Liver (tissue), 10 donors: ENCODE measurements at places on chromosomes 13 and 19. TPM values are rescaled to one million over a fixed set of nuclear protein-coding genes. Genes with fewer than 3 reads are reported as not detected.
A peak's percentile ranks its signal among the peaks of the same experiment; 100 is the strongest.

DNA sequence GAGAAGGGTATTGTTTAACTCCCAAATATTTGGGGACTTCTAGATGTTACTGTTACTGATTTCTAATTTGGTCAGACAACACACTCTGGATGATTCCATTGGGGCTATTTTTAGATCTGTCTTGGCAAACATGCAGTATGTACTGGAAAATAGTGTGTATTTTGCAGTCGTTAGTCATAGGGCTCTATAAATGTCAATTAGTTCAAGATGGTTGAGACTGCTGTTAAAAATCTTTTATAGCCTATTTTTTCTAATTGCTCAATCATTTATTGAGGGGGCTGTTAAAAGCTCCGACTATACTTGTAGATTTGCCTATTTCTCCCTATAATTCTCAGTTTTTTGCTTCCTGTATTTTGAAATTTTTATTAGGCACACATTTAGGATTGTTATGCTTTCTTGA is 31.4 kb downstream of the PPP5C start:
- no peak overlapping the region for H3K4me3 ChIP-seq
- no peak for DNase-seq
- H3K27ac ChIP-seq = no peak overlapping the region
- peaks cover 21% of the 10 kb centered on the region for H3K36me3 ChIP-seq
- H3K27me3 ChIP-seq = no peaks in the 10 kb centered on the region

- H3K4me3 ChIP-seq = no peak overlapping the region
- DNase-seq = no peak
- no peak overlapping the region for H3K27ac ChIP-seq
- peaks cover 6% of the 10 kb centered on the region for H3K4me1 ChIP-seq
- no peaks in the 10 kb centered on the region for H3K27me3 ChIP-seq
- H3K36me3 ChIP-seq = no peaks in the 10 kb centered on the region
These were observed 77.4 kb downstream of the PDS5B start for GRCh38 chr13:32663660-32664059.

- H3K27ac ChIP-seq = no peak overlapping the region
- no peak for DNase-seq
- peaks cover 27% of the 10 kb centered on the region for H3K36me3 ChIP-seq
- H3K4me3 ChIP-seq = no peak overlapping the region
- H3K27me3 ChIP-seq = no peaks in the 10 kb centered on the region
- peaks cover 29% of the 10 kb centered on the region for H3K4me1 ChIP-seq
These were observed 3.7 kb upstream of the TMEM86B start for GRCh38 chr19:55232286-55232602.

GRCh38 chr13:88857256-88857655 is 1186.1 kb downstream of the SLITRK5 start:
- DNase-seq = no peak
- H3K27me3 ChIP-seq = no peaks in the 10 kb centered on the region
- no peak overlapping the region for H3K27ac ChIP-seq
- no peaks in the 10 kb centered on the region for H3K4me1 ChIP-seq
- no peaks in the 10 kb centered on the region for H3K36me3 ChIP-seq

DNA sequence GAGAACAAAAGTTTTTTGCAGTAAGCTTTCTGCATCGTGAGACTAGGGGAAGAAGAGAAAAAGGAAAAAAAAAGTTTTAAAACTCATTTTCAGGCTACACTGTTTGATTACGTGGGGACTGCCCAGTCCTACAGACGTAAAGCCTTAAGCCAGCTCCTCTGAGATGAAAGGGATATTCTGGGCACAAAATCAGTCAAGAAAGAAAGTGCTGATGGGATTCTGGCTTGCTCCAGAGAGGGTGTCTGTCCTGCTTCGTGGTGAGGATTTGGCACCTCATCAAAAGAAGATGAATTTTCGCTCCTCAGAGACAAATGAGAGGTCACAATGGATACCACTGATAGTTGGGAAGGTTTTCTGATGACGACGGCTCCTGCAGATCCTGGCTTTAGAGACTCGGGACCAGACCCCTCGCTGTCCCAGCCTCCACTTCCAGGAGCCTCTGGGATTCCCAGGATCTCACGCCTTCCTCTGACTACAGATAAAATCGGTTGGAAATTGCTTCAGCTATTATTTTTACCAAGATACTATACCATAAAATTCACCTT is 9.7 kb downstream of the TEX29 start:
- no peaks in the 10 kb centered on the region for H3K27me3 ChIP-seq
- DNase-seq = peak; percentile 9
- no peak overlapping the region for H3K27ac ChIP-seq
- H3K4me1 ChIP-seq = no peaks in the 10 kb centered on the region
- no peak overlapping the region for H3K4me3 ChIP-seq

DNA sequence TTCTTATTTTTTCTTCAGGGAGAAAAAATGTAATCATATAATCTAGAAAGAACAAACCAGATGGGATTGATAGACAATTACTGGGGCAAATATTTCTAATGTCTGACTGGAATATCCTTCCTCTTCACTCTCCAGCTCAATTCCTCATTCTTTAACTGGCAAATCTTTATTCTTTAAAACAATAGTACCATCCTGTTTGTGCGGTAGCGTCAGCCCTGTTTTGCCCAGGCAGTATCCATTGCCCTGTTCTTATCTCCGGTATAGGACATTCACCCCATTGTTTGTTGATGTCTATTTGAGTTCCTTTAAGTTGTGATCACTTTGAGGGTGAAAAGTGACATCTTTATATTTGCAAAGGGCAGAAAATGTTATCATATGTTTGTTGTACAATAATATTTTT is 185.4 kb downstream of the POSTN start:
- no peak overlapping the region for H3K4me3 ChIP-seq
- no peaks in the 10 kb centered on the region for H3K36me3 ChIP-seq
- no peak for DNase-seq
- H3K27ac ChIP-seq = no peak overlapping the region
- no peaks in the 10 kb centered on the region for H3K4me1 ChIP-seq

DNA sequence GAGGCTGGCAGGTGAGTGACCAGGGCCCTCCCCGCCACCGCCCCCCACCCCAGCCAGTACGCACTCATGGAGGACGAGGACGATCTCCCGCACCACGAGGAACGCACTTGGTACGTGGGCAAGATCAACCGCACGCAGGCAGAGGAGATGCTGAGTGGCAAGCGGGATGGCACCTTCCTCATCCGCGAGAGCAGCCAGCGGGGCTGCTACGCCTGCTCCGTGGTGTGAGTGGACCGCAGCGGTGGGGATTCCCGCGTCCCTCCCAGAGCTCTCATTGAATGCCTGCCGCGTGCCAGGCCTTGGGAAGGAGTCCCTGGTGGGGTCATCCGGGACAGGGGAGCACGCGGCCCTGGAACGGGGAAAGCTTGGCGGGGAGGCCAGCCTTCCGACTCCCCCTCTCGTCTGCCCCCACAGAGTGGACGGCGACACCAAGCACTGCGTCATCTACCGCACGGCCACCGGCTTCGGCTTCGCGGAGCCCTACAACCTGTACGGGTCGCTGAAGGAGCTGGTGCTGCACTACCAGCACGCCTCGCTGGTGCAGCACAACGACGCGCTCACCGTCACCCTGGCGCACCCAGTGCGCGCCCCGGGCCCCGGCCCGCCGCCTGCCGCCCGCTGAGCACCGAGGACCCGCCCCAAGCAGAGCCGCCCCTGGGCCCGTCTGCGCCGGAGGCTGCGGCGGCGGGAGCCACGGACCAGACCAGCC is 4.8 kb upstream of the IFI30 start:
- no peak for DNase-seq
- H3K4me1 ChIP-seq = no peaks in the 10 kb centered on the region
- no peak overlapping the region for H3K4me3 ChIP-seq
- no peak overlapping the region for H3K27ac ChIP-seq
- H3K36me3 ChIP-seq = peaks cover 32% of the 10 kb centered on the region
- no peaks in the 10 kb centered on the region for H3K27me3 ChIP-seq

The TMEM86B gene
- 13.7 TPM for total RNA-seq

The NDUFA13 gene
- total RNA-seq = 80.6 TPM

The PSG3 gene
- total RNA-seq = not detected

The RAB3A gene
- 0.33 TPM for total RNA-seq

The KLK14 gene
- not detected for total RNA-seq

The MYH14 gene
- 27.7 TPM for total RNA-seq

The C1QTNF9B gene
- total RNA-seq = not detected
